ENCODE measurements at places on chromosomes 3 and 15.

DNA sequence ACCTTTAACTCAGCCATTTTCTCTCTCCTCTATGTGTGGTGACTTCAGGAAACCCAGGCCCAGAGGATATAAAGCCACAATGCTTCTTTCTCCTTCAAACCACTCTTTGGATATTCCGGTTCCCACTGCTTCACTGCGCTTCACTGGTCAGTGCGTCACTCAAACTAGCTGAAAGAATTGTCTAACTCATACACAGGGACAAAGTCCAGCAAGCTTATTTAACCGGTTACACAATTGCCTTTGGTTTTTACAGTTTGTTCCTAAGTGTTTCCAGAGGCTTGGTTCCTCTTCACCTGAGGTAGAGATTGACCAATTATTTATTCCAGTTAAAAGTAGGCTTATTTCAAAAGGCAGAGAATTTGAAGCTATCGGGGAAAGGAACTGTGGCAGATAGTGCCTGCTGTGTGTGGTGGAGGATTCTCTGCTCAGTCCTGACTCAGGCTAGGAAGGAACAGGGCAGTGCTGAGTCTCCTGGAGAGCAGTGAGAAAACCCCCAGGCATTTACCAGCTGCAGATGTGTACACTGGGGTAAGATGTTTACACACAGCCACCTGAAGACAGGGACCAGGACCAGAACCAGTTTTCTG, at the start of gene HGD:
TSS of gene HGD (minus strand) at position 145 of the 587 bp plus-strand sequence. CDS start at position 17, 128 bp downstream.
- DNase-seq, result no peak

- no peak for DNase-seq
Observed at GRCh38 chr15:72372361-72372760, 3.5 kb downstream of the HEXA start.

DNA sequence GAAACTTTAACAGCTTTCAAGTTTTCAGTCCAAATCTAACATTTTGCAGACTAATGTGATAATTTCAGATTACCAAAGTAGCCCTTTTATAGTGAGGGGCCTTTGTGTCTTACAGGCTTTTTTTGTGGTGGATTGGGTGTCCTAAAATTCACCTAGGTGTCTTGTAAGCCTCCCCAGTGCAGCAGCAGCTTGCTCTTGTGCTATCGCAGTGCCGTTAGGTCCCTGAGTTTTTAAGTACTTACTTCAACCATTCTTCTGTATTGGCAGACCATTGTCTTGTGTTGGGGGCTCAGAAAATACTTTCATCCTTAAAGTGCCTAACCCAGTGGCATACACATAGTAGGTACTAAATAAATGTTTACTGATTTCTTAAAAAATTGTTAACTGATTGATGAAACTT, 2.1 kb downstream of the PDE8A start:
- no peak for DNase-seq

DNA sequence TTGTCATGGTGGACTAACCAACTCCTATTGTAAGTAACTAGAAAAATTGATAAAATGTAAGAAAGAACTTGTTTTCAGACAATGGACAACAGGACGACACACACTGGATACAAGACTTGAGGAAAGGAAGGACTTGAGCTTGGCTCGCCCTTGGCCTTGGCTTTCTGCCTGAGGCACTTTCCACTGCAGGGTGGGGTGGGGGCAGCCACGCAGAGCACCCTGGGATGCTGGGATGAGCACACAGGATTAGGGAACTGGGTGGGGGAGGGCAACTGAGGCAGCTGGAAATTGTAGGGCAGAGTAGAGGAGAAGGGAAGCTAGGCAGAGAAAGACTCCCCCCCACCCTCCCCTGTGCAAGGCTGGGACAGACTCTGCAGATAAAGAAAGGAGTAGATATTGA, 25.5 kb upstream of the HHATL start:
- no peak for DNase-seq

- DNase-seq, result no peak
Observed at GRCh38 chr3:61429106-61429505, 132.3 kb upstream of the PTPRG start.

DNA sequence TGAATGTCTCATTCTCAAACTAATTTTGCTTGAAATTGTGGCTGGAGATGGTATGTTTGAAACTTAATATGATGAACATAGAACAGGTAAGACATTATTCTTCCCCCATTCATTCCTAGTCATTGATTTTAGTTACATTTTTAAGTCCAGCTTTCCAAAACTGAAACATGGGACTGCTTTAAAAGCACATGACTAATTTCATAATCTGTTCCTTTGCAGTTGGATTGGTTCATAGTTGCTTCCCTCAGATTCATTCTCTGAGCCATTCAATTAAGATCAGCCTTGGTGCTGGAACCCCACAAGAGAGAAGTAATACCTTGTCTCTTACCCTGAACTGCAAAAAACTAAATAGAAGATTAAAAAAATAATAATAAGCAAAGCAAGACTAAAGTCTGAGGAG, 87.5 kb upstream of the TGFBR2 start:
- no peak for DNase-seq

DNA sequence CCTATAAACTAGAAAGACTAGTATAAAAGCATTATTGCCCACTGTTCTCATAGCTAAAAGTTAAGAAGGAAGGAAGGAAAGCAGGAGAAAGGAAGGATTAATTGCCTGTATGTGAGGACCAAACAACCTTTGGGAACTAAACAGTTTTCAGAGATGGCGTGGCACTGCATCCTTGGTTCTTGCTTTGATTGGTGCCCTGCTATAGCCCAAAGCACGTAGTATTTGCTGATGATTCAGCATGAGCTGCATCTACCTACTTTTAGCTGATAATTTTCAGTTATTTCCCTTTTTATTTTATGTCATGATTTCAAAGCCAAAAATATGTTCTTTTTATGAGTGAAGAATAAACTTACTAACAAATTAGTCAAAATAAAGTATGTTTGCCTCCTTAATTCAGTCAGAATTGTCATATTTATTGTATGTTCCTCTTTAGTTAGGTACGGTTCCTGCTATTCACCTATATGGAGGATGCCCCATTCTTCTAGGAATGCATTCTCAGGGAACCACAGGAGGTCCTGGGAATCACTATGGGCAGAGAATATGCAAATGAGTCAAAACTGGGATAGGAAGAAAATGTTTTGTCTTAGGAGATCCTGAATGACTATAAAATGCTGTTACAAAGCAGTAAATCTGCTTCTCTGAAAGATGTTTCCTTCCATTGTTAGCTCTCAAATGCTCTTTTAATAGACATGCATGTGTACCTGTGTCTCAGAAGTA, 65.4 kb upstream of the THSD4 start:
- DNase-seq, result no peak

GRCh38 chr3:167626490-167626889, 27.3 kb downstream of the WDR49 start:
- DNase-seq, result no peak

- peak; percentile 46 for DNase-seq
Observed at GRCh38 chr15:39786447-39787056, 3.9 kb upstream of the FSIP1 start.

DNA sequence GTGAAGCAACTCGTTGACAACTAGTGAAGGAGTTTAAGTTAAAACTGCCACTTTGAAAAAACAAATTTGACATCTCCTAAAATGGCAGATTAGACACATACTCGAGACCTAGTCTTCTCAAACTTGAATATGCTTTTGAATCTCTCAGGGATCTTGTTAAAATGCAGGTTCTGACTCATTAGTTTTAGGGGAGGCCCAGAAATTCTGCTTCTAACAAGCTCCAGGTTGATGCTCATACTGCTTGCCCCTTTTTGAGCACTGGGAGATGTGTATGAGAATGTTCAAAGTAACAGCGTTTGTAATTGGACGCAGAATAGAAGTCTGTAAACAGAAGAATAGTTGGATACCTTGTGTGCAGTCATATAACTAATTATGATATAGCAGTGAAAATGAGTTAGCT, 1.6 kb downstream of the C3orf38 start:
- no peak for DNase-seq

- no peak for DNase-seq
Observed at GRCh38 chr3:112651071-112651470, 10.1 kb upstream of the CCDC80 start.

DNA sequence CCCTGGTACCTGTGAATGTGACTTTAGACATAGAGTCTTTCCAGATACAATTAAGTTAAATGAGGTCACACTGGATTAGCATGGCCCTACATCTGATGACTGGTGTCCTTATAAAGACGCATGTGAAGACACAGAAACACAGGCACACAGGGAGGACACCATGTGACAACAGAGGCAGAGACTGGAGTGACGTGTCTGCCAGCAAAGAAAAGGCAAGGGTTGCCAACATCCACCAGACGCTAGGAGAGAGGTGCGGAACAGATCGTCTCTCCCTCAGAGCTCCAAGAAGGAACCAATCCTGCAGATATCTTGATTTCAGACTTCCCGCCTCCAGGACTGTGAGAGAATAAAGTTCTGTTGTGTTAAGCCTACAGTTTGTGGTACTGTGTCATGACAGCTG, 42.8 kb downstream of the CX3CR1 start:
- DNase-seq, result no peak

GRCh38 chr3:155984791-155985417, 114.5 kb downstream of the GMPS start:
- peak; percentile 22 for DNase-seq

DNA sequence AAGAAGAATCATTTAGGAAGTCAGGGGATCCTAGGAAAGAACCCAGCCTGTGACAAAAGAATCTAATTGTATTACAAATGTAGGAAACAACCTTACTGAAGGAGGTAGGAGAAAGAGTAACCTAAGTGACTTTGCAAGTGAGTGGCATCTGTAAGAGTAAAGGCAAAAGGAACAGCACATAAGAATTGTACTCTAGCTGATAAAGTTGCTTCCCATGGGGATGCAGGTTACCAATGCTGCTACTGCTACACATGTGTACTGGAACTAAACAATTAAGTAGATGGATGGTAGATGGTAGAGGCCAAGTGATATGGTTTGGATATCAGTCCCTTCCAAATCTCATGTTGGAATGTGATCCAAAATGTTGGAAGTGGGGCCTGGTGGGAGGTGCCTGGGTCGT, 60.8 kb downstream of the OSBPL10 start:
- no peak for DNase-seq

DNA sequence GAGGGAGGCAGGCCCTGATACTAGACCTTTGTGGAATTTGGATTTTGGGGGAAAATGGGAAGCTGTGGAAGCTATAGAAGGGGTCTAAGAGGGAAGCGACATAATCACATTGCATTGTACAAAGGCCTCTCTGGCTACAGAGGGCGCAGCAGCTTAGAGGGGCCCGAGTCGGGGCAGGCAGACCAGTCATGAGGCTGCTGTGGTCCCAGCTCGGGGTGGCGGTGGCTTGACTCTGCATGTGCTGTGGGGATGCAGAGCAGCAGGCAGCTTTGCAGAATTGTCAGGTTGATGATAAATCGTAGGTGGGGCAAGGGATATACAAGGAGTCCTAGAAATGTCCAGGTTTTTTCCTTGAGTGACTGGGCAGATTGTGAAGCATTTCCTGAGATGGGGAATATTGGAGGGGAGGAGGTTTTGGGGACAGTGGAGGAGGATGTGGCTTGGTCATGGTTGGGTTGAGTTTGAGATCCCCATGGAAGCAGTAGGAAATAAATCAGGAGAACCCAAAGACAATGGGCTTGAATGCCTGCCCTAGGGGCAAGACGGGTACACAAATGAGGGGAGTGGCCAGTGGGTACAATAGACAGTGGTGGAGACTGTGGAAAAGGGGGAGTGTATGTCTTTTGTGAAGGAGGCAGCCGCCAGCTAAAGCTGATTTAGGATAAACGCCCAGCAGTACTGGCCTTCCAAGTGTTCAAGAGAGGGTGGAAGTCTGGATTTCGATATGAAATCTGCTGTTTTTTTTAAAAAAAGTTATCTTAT, 94.1 kb downstream of the HMG20A start:
- no peak for DNase-seq
